Stimulated activated CD8-positive, alpha-beta memory T cell treated with anti-CD3 and anti-CD28 coated beads, Interleukin-15, amount 100 ng/mL, for 1 hour (primary cell): ENCODE measurements at places on chromosomes 5 and 9.

GRCh38 chr9:98226516-98226915 lies 28.9 kb downstream of the TBC1D2 start:
- no peak for DNase-seq

DNA sequence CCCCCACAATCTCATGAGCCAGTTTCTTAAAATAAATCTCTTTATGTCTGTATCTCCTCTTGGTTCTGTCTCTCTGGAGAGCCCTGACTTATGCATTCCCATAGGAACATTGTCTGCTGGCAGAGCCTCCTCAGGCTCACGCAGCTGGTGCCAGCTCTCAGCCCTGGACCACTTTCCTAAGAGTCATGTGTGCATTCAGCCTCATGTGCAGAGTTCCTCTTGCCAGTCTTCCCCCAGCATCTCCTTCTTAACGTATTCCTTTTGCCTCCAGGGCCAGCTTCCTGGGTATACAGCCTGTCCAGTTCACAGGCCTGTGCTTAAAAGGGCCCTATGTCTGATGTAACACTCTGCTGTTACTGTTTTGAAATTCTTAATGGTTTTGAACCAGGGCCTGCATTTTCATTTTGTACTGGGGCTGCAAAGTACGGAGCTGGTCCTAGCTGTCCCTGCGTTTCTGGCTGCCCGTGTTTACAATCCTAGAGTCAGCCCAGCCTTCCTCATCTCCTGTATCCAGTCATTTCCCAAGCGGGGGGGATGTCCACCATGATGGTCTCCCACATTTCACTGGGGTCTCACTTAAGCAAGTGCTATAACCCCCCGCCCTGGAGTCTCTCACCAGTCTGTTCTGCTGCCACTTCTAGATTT lies 18.1 kb downstream of the ANKRD33B start:
- no peak for DNase-seq

GRCh38 chr5:142078221-142078620 lies 30.4 kb upstream of the NDFIP1 start:
- DNase-seq, result no peak

DNA sequence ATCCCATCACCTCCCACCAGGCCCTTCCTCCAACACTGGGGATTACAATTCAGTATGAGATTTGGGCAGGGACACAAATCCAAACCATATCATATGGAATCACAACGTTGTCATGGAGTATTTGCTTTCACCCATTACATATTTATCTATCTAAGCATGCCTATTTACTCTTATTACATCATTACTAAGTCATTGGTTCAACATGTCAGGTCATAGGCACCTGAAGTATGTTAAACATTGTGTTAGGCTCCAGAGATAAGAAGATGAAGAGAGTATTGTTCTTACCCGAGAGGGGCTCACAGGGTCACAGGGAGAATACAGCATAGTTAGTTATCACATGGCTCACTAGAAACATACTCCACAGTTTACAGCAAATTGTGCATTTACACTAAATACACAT lies 150.5 kb downstream of the TMEM161B start:
- DNase-seq, result no peak

- no peak for DNase-seq
Measured at GRCh38 chr9:110029429-110029955, 178.5 kb downstream of the C9orf152 start.

DNA sequence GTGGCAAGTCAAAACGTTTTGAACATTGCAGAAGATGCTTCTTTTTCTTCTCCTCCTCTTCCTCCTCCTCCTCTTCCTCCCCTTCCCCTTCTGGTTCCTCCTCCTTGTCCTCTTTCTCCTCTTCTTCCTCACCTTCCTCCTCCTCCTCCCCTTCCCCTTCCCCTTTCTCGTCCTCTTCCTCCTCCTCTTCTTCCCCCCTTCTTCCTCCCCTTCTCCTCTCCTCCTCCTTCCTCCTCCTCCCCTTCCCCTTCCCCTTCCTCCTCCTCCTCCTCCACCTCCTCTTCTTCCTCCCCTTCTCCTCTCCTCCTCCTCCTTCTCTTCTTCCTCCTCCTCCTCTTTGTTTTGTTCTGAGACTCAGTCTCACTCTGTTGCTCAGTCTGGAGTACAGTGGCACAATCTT lies 167.0 kb upstream of the SV2C start:
- no peak for DNase-seq

- peak; percentile 45 for DNase-seq
Measured at GRCh38 chr5:109688970-109689739, 572 bp upstream of the MAN2A1 start.

DNA sequence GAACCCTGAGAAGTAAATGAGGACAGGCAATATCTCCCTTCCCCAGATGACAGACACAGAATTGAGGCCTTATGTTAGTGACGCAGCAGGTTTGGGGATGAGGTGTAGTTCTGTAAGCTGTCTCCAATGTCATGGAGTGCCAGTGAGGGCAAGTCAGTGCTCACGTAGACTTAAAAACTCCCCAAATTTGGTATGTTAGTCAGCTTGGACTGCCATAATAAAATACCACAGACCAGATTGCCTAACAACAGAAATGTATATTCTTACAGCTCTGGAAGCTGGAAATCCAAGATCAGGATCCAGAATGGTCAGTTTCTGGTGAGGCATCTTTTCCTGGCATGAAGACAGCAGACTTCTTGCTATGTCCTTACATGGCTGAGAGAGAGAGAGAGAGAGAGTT lies 14.9 kb downstream of the FOXI1 start:
- DNase-seq, result no peak

- no peak for DNase-seq
Measured at GRCh38 chr5:75522025-75522424, 10.3 kb downstream of the POLK start.

GRCh38 chr9:120153258-120153657 lies 426.7 kb downstream of the CDK5RAP2 start:
- no peak for DNase-seq

DNA sequence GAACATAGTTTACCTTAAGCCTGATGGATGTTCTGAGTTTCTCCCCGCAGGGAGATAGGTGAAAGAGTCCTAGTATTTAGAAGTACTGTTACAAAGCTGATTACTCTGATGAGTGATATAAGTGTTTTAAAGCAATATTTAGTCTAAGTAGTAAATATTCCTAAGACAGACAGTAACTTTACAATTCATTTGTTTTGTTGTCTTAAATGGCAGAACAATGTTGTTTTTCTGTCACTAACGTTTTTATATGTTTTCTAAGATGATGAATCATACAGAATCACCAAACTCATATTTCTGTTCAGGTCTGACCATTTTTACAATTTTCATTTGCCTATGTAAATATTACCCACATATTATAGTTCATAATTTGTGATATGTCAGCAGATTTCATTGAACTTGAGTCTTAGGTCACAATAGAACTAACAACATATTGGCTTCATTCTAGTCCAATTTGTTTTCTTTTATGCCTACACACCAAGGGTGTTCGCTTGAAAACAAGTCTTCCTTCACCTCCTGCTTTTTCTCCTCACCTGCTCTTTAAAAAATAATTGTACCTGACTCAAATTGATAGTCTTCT lies 30.6 kb downstream of the MAP3K1 start:
- DNase-seq, result no peak

- DNase-seq, result no peak
Measured at GRCh38 chr5:166166071-166166470, 2125.4 kb upstream of the WWC1 start.

DNA sequence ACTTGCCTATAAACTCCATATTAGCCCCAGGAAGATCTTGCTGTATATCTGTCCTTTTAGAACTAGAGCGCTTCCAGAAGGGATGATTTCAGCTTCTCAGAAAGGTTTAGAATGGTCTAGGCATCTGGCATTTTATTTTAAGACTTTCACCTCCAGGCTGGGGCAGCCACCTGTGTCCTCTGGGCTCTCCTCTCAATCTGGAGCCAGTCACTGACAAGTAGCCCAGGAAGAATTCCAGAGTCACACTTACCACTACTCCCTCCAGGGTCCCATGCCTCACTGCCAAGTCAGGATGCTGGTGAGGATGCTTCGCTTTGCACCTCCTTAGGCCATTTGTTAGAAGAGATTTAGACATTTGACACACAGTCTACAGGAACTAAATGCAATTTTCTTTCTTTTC lies 20.8 kb downstream of the B4GALT1 start:
- no peak for DNase-seq

DNA sequence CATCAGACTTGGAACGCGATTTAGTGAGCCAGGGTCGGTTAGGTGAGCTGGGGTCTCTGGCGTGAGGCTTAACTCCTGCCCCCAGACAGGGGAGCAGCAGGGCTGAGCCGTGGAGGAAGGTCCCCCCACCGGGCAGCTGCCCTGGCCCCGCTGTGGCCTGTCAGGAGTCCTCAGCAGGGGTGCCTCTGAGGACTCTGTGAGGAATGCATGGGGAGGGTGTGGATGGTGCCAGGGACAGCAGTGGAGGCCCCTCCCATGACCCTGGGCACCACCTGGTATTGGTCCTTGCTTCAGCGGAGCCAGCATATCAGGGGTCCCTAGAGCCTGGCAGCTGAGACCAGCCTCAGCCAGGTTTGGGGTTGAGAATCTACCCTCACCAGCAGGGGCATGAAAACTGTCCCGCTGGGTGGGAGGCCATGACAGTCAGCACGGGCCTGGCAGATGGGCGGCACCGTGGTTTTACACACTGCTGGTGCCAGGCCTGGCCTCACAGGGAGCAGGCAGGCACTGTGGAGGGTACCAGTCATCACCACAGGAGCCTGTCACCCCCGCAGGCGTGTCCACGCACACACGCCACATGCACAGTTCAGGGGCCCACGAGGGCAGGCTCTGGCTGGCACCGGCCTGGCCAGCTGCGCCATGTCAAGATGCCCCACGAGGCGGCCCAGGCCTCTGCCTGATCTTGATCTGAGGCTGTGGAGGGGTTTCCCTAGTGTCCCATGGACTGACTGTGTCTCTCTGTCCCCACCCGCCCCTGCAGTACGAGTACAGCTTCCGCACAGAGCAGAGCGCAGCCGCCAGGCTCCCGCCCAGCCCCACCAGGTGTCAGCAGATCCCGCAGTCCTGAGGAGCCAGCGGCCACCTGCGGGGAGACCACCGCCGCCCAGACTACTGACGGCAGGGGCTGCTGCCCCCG lies 111.1 kb upstream of the LMX1B start:
- DNase-seq, result no peak

GRCh38 chr5:35466746-35467145 lies 150.9 kb upstream of the SPEF2 start:
- no peak for DNase-seq

DNA sequence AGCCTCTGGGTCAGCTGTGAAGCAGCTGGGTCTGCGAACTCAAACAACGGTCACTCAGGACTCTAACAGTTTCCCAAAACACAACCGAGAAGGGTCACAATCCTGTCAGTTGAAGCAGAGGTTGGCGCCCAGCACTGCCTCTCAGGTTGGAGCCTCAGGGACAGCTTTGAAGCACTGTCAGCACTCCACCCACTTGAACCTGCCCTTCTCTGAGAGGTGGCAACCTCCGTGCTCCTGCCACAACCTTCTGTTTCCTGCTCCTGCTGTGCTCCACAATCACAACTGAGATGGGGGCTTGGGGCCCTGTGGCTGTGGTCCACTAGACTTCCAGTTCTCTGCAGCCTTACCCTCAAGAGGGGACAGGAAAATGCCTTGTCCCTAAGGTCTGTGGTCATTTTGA lies 21.7 kb upstream of the LCP2 start:
- DNase-seq, result no peak

GRCh38 chr9:133155156-133155555 lies 8.6 kb downstream of the GBGT1 start:
- no peak for DNase-seq

DNA sequence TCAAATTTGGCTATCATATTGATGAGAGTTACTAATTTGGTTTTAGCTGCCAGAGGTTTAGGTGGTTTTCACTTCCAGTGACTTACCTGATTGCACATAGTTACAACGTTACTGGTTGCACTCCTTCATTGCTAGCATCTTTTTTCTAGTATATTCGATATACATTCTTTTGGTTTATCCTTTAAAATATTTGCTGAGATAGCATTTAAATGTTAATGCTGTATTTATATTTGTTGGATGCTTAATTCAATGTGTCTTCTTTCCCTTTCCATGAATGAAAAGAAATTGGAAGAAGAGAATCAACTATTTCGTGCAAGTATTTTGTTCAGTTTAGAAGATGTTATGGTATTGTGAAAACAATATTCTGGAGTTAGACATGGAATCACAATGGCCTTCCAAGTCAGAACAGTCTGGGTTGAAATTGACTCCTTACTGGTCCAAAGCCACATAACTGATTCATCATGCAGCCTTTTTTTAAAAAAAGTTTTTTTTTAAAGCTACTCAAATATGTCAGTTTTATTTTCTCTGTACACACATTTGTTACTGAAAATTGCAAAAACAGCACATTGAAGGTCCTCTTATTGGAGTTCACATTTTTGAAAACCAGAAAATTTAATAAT lies 2.2 kb downstream of the SPIN1 start:
- DNase-seq, result no peak

GRCh38 chr9:91790917-91791316 lies 159.1 kb downstream of the ROR2 start:
- no peak for DNase-seq

- DNase-seq, result no peak
Measured at GRCh38 chr5:169094586-169095409, 206.1 kb downstream of the SLIT3 start.

GRCh38 chr9:93807166-93808074 lies 147.7 kb downstream of the BARX1 start:
- DNase-seq, result no peak

GRCh38 chr9:79360387-79361347 lies 211.1 kb upstream of the TLE4 start:
- no peak for DNase-seq

DNA sequence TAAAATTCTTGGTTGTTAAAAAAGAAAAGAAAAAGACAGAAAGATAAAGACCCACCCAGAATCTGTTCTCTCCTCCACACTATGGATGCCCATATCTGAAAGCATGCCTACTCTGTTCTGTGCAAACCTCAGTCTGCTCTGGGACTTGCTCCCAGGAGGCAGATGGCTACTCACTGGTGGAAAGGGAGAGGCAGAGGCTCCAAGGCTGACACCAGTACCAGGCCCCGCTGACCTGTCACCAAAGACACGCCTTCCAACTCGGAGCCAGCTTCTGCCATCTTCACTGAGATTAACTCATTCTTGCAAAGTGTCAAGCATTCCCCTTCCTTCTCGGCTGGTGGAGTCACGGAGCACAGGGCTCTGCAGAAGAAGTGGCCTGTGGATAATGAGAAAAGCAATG lies 21.6 kb downstream of the SH3TC2 start:
- no peak for DNase-seq

- DNase-seq, result no peak
Measured at GRCh38 chr9:108278341-108278740, 577.4 kb downstream of the ACTL7B start.

GRCh38 chr5:99054972-99055371 lies 126.2 kb upstream of the CHD1 start:
- DNase-seq, result no peak

- no peak for DNase-seq
Measured at GRCh38 chr9:96113032-96113431, 188.9 kb downstream of the HSD17B3 start.

DNA sequence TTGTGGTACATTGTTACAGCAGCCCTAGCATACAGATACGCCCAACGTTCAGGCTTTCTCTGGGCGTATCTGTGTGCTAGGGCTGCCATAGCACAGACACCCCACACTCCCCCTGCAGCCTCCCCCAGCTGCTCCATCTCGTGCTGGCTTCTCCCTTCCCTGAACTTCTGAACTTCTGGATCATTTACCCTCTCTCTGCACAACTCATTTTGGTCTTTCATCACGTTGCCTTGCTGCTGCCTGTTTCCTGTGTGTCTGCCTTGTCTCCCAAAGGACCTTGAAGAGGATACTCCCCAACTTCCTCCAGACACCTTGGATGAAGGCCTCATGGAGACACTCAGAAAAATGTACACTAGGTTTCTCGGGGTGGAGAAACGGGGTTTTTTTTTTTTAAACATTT lies 37.3 kb downstream of the SLIT3 start:
- no peak for DNase-seq
